ENCODE measurements at places on chromosomes 2 and 18. TPM values are rescaled to one million over a fixed set of nuclear protein-coding genes. Genes with fewer than 3 reads are reported as not detected.

GRCh38 chr18:26317398-26317797 lies 91.2 kb downstream of the TAF4B start:
- H3K27ac ChIP-seq, result no peak overlapping the region
- no peak overlapping the region for H3K4me3 ChIP-seq
- no peaks in the 10 kb centered on the region for H3K36me3 ChIP-seq
- H3K27me3 ChIP-seq, result no peaks in the 10 kb centered on the region

DNA sequence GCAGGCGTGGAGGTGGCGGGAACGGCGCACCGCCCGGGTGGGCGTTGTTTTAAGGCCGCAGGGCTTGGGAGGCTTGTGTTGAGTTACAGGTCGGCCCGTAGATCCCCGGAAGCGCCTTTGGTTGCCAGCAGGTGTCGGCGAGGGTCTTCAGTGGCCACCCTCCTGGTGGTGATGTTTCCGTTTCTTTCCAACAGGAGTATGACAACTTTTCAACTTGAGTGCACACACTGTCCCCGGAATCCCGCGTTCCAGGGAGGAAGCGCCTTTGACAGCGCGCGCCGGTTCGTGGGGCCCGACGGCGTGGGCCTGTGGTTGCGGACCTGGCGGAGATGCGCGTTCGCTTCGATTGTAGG lies 1.0 kb upstream of the HDAC4 start:
- peaks cover 33% of the 10 kb centered on the region for H3K4me1 ChIP-seq
- H3K27me3 ChIP-seq, result no peaks in the 10 kb centered on the region
- peak overlapping the region; percentile 93 for H3K27ac ChIP-seq
- no peak for DNase-seq
- H3K4me3 ChIP-seq, result peak overlapping the region; percentile 96

DNA sequence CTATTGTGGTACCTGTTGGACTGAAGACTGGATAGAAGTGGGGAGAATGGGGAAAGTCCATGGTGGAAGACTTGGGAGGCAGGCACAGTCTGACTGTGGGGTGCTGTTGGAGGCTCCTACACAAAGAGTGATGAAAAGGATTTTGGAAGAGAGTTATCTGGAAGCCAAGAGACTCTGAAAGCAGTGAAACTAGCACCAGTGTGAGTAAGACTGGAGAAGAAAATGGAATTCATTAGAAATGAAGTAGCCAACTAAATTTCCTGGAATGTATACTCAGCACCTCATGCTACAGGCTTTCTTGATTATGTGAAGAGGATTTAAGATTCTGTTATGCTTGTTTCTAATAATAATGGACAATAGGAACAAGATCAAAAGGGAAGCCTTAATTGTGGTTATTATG lies 27.7 kb downstream of the ELP2 start:
- H3K27ac ChIP-seq, result no peak overlapping the region
- peaks cover 82% of the 10 kb centered on the region for H3K36me3 ChIP-seq
- no peaks in the 10 kb centered on the region for H3K27me3 ChIP-seq
- H3K4me1 ChIP-seq, result no peaks in the 10 kb centered on the region
- no peak for DNase-seq

GRCh38 chr2:226953206-226953605 lies 117.4 kb downstream of the RHBDD1 start:
- no peaks in the 10 kb centered on the region for H3K27me3 ChIP-seq
- DNase-seq, result peak; percentile 12
- no peak overlapping the region for H3K4me3 ChIP-seq

DNA sequence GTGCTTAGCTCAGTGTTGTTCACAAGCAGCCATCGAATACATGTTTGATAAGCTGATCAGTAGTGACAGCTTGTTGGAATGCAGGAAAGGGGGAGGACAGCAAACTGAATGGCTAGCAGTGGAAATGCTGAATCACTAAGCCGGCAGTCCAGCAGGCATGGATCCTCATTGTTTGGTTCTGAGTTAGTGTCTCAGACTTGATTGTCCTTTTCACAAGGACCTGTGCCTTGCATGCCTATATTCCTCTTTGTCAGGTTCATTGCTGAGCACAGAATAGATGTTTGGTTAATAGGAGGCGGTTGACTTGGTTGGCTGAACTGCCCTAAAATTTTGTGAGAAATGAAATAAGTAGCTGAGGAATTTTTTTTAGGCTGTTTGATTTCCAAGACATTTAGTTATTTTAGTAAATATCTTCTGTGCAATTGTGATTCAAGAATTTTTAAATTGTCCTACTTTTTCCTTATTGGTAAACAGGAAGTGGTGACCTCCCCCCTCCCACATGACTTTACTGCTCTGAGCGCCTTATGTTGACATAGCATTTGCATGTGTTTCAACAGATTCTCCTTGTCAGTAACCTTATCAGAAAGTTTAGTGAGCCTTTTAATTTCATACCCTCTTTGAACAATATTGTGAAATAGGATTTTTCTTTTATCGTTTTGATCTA lies 21.4 kb upstream of the STON1 start:
- no peak for DNase-seq
- no peaks in the 10 kb centered on the region for H3K27me3 ChIP-seq
- H3K27ac ChIP-seq, result peak overlapping the region; percentile 11
- no peaks in the 10 kb centered on the region for H3K4me1 ChIP-seq

DNA sequence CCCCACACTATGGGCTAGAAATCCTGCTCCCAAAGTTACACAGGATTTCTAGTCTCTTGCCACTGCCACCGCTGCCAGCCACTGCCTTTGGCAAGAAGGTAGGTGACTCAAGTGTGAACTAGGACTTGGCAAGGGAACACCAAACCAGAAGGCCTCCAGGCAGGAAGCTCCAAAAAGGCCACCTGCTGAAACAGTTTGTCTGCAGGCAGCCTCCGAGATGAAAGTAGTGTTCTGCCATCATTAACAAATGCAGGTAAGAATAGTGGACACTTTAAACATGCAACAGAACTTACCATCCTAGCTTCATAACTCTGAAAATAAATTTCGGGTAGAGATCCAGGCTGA lies 3.9 kb downstream of the ANKRD44 start:
- no peak overlapping the region for H3K4me3 ChIP-seq
- no peaks in the 10 kb centered on the region for H3K27me3 ChIP-seq
- peak; percentile 69 for DNase-seq
- H3K36me3 ChIP-seq, result no peaks in the 10 kb centered on the region
- H3K27ac ChIP-seq, result peak overlapping the region; percentile 73
- peaks cover 40% of the 10 kb centered on the region for H3K4me1 ChIP-seq

DNA sequence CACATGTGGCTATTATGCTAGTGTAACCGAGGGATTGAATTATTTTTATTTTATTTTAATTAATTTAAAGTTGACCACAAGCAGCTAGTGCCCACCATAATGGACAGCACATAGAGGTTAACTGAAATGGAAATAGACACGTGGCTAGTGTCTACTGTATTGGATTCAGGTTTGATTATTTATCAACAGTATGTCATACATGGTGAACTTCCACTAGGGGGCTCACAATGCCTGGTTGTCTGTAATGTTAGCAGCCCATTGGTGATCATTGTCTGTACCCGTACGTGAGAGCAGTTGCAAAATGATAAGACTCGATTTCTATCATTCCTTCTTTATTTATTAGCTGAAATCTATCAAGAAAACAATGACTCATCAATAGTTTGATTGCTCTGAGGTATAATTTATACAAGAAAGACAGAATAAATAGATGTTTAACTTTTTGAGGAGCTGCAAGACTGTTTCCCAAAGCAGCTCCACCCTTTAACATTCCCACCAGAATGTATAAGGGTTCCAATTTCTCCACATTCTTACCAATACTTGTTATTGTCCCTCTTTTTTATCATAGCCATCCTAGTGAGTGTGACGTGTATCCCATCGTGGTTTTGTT lies 76.5 kb downstream of the CYBRD1 start:
- H3K27me3 ChIP-seq, result no peaks in the 10 kb centered on the region
- no peak for DNase-seq
- H3K4me1 ChIP-seq, result no peaks in the 10 kb centered on the region
- H3K4me3 ChIP-seq, result no peak overlapping the region
- H3K36me3 ChIP-seq, result no peaks in the 10 kb centered on the region

DNA sequence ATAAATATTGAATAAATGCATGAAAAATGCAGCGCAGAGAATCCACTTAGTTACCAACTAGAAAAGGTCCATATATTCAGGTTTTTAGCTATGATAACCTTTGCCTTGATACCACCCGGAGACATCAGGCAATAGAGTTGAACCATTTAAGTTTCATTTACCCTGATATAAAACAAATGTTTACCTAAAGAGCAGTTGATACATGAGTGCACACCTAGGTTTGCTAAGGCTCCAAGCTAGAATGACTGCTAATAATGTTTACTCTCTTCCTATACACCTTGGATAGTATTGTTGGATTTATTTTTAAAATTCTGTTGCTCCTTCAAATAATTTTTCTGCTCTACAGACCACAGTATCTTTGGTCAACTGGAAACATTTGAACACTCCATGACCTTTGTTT lies 1463.6 kb downstream of the LRP1B start:
- H3K27ac ChIP-seq, result no peak overlapping the region
- no peak overlapping the region for H3K4me3 ChIP-seq
- H3K4me1 ChIP-seq, result no peaks in the 10 kb centered on the region
- H3K27me3 ChIP-seq, result no peaks in the 10 kb centered on the region

DNA sequence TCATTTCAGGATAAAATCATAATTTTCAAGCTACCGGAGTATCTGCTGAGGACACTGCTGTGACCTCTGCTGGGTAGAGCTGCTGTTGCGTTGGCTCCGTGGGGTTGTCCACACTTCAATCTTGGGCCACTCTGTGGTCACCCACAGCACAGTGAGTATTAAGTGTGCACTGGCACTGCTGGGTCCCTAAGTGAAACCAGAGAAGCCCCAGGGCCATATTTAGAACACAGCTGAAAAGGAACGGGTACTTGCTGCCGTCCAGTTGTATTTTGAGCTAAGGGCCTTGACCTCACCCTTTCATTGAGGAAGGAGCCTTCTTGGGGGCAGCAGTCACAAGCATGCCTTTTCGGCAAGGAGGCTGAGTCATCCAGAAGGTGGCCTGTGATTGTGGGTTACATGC lies 10.1 kb downstream of the SLC9A4 start:
- DNase-seq, result peak; percentile 49
- no peak overlapping the region for H3K27ac ChIP-seq
- H3K27me3 ChIP-seq, result no peaks in the 10 kb centered on the region

- H3K4me1 ChIP-seq, result no peaks in the 10 kb centered on the region
- H3K4me3 ChIP-seq, result no peak overlapping the region
- no peak overlapping the region for H3K27ac ChIP-seq
- no peaks in the 10 kb centered on the region for H3K27me3 ChIP-seq
- no peak for DNase-seq
Measured at GRCh38 chr2:99939135-99939534, 203.3 kb downstream of the AFF3 start.

DNA sequence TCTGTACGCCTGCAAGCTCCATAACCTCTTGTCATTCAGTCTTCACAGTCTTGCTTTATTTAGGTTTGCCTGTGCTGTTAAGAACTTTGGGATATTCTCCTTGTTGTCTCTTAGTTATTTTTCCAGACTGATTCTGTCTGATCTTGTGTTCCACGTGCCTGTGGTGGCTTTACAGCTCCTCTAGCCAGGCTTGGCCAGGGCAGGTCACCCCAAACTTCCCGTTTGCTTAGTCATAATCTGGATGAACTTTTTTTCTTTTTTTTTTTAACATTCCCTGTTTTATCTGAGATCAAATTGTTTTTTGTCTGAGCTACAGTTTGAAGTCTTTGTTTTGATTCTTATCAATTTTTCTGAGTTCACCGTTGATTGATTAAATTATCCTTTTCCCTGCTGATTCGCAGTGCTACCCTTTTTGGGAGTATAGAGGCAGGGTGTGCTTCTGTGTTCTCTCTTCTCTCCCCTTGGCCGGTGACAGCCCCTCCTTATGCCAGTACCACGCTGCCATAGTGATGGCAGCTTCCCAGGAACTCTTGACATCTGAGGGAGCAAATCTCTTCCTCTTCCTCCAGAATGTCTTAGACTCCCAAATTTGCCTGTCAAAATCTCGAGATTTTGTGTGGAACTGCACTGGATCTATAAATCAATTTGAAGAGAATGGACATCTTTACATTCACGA lies 2.5 kb downstream of the SP100 start:
- peak overlapping the region; percentile 12 for H3K27ac ChIP-seq
- H3K27me3 ChIP-seq, result no peaks in the 10 kb centered on the region
- DNase-seq, result no peak
- H3K4me1 ChIP-seq, result peaks cover 26% of the 10 kb centered on the region
- H3K4me3 ChIP-seq, result peak overlapping the region; percentile 6

- H3K27me3 ChIP-seq, result no peaks in the 10 kb centered on the region
- no peak overlapping the region for H3K27ac ChIP-seq
- H3K4me1 ChIP-seq, result no peaks in the 10 kb centered on the region
- no peaks in the 10 kb centered on the region for H3K36me3 ChIP-seq
- peak; percentile 16 for DNase-seq
- H3K4me3 ChIP-seq, result no peak overlapping the region
Measured at GRCh38 chr2:60867848-60868247, 13.5 kb upstream of the REL start.

Gene WDPCP
- total RNA-seq, result 47.3 TPM

Gene CHST10
- 7.4 TPM for total RNA-seq

Gene SERPINB12
- not detected for total RNA-seq

Gene MYL12A
- 526 TPM for total RNA-seq

Data from gastrocnemius medialis (tissue), 4 donors.